Thoracic aorta (tissue), 2 donors: ENCODE measurements at places on chromosomes 11 and 22. TPM values are rescaled to one million over a fixed set of nuclear protein-coding genes. Genes with fewer than 3 reads are reported as not detected.

Gene HTR3B
- total RNA-seq, result not detected

Gene SYT12
- 3.2 TPM for total RNA-seq

- DNase-seq, result no peak
- peak overlapping the region; percentile 47 for H3K4me3 ChIP-seq
- no peaks in the 10 kb centered on the region for H3K36me3 ChIP-seq
- no peak overlapping the region for H3K27ac ChIP-seq
- H3K27me3 ChIP-seq, result no peaks in the 10 kb centered on the region
Measured at GRCh38 chr22:46122511-46122971, 27.8 kb upstream of the PPARA start.

DNA sequence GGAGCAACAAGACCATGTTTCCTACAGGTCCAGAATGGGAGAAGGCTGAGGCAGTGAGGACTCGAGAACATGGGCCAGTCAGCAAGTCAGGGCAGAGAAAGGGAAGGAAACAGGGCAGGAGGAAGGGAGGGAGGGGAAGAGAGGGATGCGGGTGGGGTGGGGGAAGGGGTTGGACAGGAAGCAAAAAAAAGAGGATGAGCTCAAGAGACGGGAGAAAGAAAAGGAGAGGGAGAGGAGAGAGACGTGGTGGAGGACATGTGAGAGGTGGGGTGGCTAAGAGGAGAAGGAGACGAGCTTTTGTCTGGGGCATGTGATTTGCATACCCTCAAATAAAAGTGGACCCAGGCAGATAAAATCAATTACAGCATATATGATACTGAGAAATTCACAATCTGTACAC is 389.5 kb upstream of the B3GAT1 start:
- no peak overlapping the region for H3K27ac ChIP-seq
- H3K36me3 ChIP-seq, result no peaks in the 10 kb centered on the region
- H3K27me3 ChIP-seq, result no peaks in the 10 kb centered on the region
- H3K4me3 ChIP-seq, result no peak overlapping the region

DNA sequence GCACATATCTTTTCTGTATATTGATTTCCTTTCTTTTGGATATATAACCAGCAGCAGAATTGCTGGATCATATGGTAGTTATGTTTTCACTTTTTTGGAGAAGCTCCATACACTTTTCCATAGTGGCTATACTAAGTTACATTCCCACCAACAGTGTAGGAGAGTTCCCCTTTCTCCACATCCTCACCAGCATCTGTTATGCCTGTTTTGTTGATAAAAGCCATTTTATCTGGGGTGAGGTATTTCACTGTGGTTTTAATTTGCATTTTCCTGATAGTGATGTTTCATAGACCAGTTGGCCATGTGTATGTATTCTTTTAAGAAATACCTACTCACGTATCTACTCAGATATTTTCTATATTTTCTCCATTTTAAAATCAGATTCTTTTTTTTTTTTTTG is 419.3 kb upstream of the FAT3 start:
- no peaks in the 10 kb centered on the region for H3K36me3 ChIP-seq
- no peaks in the 10 kb centered on the region for H3K27me3 ChIP-seq
- H3K4me3 ChIP-seq, result no peak overlapping the region
- no peak overlapping the region for H3K27ac ChIP-seq
- no peak for DNase-seq

DNA sequence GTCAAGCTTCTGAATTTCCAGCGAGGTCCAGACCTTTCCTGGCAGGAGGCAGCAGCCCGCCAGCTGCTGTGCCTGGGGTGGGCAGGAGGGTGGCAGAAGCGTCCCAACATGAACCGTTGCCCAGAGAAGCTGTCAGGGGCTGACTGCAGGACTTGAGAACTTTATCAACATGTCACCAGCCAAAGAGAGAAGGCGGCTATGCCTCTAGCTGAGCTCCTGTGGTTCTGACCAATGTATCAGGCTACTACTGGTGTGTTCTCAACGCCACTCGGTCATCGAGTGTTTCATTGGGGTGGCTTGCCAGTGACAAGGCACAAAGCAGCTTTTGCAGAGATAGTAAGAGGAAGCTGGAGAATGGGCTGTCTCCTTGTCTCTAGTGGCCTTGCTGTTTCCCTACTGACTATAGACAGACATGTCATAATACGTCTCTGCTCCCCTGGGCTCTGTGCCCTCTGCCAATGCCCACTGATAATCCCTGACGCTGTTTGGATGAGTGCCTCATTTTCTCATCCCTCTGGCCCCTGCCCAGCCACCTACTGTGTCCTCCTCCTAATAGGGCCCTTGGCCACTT is 17.6 kb upstream of the ASCC2 start:
- no peak overlapping the region for H3K4me3 ChIP-seq
- no peak overlapping the region for H3K27ac ChIP-seq
- H3K36me3 ChIP-seq, result no peaks in the 10 kb centered on the region
- H3K4me1 ChIP-seq, result no peaks in the 10 kb centered on the region
- no peak for DNase-seq
